Activated CD4-positive, alpha-beta T cell treated with anti-CD3 and anti-CD28 coated beads, Interleukin-2, Interleukin-4, amounts not matched to agents 100 ng/mL and 50 ng/mL, durations not matched to agents 16 hours and 8 hours (primary cell): ENCODE measurements at places on chromosomes 4 and X.

GRCh38 chrX:141668371-141668770, 30.2 kb downstream of the SPANXD start:
- no peak for DNase-seq

- no peak for DNase-seq
Observed at GRCh38 chr4:126306152-126306869, 991.6 kb downstream of the FAT4 start.

GRCh38 chrX:104803219-104803618, 237.2 kb downstream of the IL1RAPL2 start:
- no peak for DNase-seq

DNA sequence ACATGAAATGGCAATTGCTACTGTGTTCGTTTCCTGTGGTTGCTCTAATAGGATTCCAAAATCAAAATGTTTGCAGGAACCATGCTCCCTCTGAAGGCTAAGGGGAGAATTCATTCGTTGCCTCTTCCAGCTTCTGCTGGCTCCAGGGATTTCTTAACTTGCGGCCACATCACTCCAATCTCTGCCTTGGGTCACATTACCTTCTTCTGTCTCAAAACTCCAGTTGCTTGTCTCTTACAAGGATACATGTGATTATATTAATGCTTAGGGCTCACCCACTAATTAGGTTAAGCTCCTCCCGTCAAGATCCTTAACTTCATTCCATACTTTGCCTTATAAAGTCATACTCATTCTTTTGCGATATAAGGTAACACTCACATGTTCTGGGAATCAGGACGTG, 208.4 kb downstream of the RBM46 start:
- no peak for DNase-seq

- no peak for DNase-seq
Observed at GRCh38 chr4:1033840-1034551, 22.6 kb downstream of the FGFRL1 start.

DNA sequence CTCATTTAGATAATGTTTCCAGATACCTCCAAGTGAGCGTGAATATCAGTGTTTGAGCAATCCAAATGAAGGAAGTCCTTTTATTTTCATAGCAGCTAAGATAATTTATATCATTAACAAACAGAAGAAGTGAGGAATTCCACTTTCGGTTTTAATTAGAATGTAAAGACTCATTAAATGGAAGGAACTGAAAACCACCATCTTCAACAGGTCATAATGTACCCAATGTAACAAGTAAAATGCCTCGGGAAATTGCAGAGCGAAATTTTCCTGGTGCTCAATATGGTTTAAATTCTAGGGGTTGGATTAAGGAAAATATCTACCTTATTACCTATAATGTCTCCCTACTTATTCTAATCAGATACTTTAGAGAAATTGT, 33.9 kb upstream of the SLC9A7 start:
- no peak for DNase-seq

DNA sequence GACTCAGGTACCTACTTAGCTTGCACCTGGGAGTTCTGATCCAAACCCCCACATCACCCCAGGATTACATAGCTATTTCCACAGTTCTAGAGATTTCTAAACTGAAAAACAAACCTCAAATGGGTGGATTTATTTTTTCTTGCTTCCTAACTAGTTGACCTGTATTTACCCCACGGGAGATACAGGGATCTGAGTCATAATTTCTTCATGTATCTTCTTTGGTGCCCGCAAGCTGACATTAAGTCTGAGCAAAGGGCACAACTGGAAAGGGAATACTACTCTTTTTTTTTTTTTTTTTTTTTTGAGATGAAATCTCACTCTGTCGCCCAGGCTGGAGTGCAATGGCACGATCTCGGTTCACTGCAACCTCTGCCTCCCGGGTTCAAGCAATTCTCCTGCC, 10.0 kb upstream of the ELOVL6 start:
- no peak for DNase-seq

DNA sequence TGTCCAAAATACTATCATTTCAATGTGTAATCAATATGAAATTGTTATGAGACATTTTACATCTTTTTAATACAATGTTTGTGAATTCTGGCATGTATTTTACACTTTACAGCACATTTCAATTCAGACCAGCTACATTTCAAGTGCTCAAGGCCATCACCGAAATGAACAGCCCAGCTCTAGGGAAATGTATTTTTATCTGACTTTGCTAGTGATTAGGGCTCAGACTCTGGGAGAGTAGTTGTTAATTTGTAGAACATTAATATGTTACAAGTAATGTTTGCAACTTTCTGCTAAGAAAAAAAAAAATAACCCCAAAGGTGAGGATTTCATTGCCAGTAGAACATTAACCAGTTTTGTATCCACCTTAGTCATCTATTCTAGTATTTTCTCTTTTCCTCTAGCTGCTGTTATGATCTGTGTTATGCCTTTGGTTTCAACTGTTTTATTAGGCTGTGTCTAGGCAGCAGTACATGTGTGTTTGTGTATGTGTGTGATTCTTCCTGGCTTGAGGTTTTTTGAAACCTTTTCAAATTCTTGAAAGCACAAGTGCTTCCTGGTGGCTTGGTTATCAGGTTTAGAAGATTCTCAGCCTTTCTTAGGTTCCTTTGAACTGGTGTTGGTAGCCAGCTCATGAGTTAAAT, 125.9 kb downstream of the NSUN7 start:
- DNase-seq: no peak

DNA sequence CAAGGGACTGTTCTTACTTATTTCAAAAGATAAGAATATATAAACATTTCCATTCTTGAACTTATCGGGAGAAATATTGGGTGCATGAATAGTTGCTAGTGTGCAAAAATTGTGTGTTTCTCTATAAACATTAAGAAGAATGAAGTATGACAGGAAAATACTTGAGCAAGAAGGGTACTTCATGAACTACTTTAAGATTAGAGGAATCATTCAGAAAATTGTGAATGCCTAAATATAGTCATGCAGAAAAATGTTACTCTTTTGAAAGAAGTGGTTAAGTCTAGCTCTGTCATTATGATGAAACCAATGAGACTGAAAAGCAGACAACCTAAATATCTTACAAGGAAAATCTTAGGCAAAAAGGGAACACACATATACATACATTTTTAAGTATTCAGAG, 207.8 kb upstream of the PCDH18 start:
- no peak for DNase-seq

- no peak for DNase-seq
Observed at GRCh38 chr4:144820011-144820727, 174.2 kb downstream of the HHIP start.

DNA sequence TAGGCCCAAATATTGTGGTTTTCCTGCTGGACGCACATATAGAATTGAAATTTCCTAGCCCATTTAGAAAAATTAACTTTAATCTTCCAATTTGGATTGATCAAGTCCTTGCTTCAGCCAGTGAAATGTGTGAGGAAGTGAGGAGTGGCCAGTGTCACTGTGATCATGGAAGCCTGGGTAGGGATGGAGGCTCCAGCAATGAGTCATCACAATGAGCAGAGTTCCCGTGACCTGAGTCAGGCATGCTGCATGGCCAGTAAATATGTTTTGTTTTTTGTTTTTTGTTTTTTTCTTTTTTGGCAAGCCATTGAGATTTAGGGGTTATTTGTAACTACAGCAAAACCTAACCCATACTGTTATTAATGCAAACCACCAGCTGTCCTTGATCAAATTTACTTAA, 52.1 kb downstream of the IDS start:
- no peak for DNase-seq

GRCh38 chr4:111475001-111475400, 670.3 kb upstream of the FAM241A start:
- DNase-seq: no peak

- DNase-seq: no peak
Observed at GRCh38 chr4:110164251-110164650, 34.2 kb downstream of the ELOVL6 start.

DNA sequence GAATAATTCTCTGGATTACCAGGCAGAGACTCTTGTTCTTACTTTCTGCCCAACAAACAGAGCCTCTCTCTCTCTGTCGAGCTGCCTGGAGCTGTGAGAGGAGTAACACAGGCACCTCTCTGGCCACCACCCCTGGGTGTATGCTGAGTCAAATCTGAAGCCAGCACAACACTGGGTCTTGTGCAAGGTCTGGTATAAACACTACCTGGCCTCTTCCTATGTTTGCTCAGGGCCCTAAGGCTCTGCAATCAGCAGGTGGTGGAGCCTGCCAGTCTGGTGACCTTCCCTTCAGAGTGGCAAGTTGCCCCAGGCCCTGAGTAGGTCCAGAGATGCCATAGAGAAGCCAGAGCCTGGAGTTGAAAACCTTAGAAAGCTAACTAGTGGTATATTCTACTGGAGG, 139.9 kb downstream of the CPXCR1 start:
- DNase-seq: no peak

- no peak for DNase-seq
Observed at GRCh38 chr4:42417550-42417949, 20.3 kb downstream of the SHISA3 start.

DNA sequence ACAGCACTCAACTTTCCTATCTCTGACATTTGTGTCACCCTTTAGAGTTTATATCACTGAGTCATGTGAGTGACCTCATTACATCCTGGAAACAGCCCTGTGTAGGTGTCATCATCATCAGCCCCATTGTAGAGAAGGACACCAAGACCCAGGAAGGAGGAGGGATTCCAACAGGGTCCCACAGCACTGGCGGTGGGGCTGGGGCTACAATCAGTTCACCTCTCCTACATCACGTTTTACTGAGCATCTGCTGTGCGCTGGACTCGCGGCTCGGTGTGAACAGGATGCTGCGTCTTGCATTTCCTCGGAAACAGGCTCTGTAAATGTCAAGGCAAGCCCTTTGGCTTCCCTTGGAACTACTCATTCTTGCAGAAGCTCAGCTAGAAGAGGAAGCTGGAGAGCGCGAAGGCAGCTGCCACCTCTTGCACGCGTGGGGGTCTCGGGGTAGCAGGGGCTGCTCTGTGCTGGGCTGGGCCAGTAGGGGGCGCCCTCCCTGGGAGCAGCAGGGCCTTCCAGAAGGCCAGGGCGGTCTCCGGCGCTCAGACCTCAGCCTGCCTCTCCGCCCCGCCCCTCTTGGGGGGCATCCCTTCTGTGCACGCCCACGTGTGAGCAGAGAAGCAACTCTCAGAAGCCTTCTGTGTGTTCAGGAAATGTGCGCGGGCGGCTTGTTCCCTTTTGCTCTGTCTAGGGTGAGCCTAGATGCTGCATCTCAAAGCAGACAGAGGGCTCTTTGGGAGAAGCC, 29.0 kb downstream of the REELD1 start:
- DNase-seq: peak; percentile 38

- no peak for DNase-seq
Observed at GRCh38 chrX:46165866-46166265, 379.4 kb downstream of the ZNF674 start.

GRCh38 chrX:10367406-10367805, 210.6 kb downstream of the CLCN4 start:
- no peak for DNase-seq

- no peak for DNase-seq
Observed at GRCh38 chrX:39642071-39642470, 455.7 kb downstream of the BCOR start.

DNA sequence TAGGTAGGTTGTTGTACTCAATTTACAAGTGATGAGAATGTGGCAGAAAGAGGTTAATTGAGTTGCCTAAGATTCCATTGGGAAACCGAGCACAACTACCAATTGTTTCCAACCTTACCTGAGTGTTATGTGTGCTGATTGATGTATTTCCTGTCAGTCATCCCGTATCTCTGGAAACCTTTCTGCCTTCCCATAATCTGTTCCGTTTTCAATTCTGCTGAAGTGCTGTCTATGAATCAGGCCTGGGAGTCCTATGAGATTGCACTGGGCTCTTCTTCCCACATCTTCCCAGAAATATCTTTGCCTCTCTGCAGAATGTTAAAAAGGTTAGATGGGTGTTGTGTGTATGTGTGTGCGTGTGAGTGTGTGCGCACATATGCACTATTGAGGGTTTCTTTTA, 229.5 kb upstream of the ANXA3 start:
- DNase-seq: no peak

GRCh38 chr4:184934961-184935360, 83.3 kb upstream of the HELT start:
- DNase-seq: no peak

DNA sequence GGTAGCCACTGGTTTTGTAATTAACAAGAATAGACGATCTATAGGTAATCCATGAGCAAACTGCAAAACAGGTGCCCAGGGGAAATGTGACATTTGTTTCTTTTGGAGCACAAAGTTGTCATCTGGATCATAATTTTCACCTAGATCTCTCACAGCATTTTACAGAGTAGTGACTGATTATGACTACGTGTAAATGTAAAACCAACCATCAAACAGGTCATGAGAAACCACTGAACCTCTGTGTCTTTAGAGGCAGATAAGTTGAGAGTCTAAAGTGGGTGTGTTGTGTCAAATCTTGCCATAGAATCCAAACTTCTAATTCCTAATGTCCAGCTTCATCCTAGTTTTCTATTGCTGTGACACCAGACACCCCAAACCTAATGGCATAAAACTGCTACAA, 648.1 kb downstream of the MID1IP1 start:
- no peak for DNase-seq

GRCh38 chr4:150123796-150124677, 45.8 kb downstream of the DCLK2 start:
- no peak for DNase-seq

DNA sequence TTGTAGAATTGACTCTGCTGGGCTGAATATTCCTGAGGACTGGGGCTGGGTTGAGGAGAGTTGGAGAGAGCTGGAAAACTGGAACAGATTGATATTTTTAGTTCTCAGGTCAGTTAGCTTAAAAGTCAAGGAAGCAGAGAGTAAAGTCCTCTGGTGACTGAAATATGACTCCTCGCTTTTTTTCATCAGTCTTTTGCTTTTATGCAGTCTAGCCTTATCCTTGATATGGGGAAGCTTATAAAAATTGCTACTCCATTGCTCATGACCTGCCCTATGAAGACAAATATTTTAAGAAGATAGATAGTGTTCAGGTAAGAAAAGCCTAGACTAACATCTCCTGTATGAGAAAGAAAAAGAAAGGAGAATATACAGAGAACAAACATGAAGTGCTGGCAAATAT, 152.7 kb downstream of the C4orf33 start:
- no peak for DNase-seq

DNA sequence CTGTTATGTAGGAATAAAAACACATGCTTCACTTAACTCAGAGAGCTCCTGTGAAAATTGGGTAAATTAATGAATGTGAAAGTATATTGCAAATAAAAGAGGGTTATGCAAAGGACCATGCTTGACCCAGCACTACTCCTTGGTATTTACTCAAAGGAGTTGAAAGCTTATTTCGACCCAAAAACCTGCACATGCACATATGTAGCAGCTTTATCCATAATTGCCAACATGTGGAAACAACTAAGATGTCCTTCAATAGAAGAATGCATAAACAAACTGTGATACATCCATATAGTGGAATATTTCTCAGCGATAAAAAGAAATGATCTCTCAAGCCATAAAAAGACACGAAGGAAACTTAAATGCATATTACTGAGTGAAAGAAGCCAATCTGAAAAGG, 41.7 kb upstream of the SRD5A3 start:
- no peak for DNase-seq

DNA sequence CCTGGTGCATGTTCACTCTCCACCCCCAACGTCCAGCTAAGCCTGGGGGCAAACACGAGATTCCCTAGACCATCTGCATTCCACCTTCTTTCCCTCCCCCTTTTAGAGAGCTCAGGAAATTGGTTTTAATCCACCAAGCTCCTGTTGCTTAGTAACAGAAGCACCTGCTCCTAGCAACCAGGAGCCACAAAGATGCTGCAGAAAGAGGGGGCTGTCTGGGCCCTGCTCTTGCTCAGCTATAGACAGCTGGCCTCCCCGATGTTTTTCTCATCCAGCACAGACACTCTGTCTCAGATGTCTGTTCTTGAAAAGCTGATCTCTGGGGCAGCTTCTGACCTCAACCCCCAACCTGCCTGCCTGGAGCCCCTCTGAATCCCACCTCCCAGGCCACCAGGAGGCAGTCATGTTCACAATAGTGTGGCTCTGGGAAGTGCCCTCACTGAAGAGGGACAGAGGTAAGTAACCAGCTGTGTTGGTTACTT, 71.5 kb downstream of the SLC16A2 start:
- no peak for DNase-seq
